Tibial nerve (tissue), 4 donors: ENCODE measurements at places on chromosomes 7 and 10.

DNA sequence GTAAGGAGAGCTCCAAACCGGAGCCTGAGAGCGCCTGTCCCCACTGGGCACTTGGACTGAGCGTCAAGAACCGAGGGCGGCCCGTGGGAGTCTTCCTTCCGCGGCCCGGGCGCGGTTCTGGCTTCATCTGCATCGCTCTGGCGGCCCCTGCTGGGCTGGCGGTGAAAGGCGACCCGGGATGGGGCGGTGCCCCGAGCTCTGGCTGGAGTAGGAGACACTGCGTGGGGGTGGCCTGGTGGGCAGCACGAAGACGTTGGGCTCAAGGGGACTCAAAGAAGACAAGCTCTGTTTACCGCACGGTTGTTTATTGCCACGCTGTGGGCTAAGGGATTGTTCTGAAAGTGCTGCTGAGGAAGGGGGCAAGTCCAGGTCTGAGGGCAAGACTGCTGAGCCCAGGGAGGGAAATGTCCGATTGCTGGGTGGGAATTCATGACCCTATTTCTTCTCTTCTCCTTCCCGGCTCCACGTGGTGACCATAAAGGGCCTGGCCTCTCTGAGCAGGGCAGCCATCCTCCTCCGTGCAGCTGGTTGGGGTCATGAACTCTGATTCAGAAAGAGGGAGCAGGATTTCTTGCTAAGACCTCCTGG lies 29.8 kb downstream of the PLAU start:
- H3K36me3 ChIP-seq = no peaks in the 10 kb centered on the region
- H3K4me1 ChIP-seq = peaks cover 5% of the 10 kb centered on the region
- peak; percentile 83 for DNase-seq
- peak overlapping the region; percentile 59 for H3K27ac ChIP-seq
- peak overlapping the region; percentile 9 for H3K4me3 ChIP-seq

DNA sequence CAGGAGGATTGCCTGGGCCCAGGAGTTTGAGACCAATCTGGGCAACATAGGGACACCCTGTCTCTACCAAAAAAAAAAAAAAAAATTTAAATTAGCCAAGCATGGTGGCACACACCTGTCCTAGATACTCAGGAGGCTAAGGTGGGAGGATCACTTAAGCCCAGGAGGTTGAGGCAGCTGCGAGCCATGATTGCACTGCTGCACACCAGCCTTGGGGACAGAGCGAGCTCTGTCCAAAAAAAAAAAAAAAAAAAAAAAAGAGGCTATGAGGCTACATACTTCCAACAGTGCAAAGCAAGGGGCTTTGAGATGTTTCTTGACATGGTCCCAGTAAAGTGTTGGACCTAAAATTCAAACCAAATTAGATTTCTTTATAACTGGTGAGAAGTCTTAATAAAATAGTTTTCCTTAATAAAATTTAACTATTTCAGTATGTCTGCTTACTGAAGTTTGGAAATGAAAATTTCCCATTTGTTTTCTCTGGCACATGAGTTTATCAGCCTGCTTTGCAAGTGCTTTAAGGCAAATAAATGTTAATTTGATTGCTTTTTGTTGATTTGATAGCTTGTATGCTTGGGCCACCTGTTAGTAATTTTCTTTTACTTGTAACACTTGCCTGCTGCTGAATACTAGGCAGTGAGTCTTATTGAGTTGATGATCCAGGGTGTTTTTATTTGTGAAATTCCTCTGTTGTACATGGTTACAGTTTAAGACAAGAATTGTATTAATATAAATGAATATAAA lies 16.1 kb downstream of the CALU start:
- H3K27me3 ChIP-seq = no peaks in the 10 kb centered on the region
- no peaks in the 10 kb centered on the region for H3K4me1 ChIP-seq
- H3K36me3 ChIP-seq = peaks cover 74% of the 10 kb centered on the region
- no peak for DNase-seq
- no peak overlapping the region for H3K4me3 ChIP-seq
- H3K27ac ChIP-seq = no peak overlapping the region

GRCh38 chr10:76430061-76430645 lies 998.7 kb downstream of the LRMDA start:
- H3K27me3 ChIP-seq = no peaks in the 10 kb centered on the region
- H3K4me1 ChIP-seq = peaks cover 4% of the 10 kb centered on the region
- DNase-seq = no peak
- peak overlapping the region; percentile 4 for H3K4me3 ChIP-seq
- peak overlapping the region; percentile 75 for H3K27ac ChIP-seq

GRCh38 chr7:51121036-51121790 lies 195.4 kb downstream of the COBL start:
- no peak overlapping the region for H3K27ac ChIP-seq
- DNase-seq = no peak
- H3K4me1 ChIP-seq = no peaks in the 10 kb centered on the region
- no peaks in the 10 kb centered on the region for H3K27me3 ChIP-seq

- no peaks in the 10 kb centered on the region for H3K4me1 ChIP-seq
- H3K36me3 ChIP-seq = no peaks in the 10 kb centered on the region
- no peak for DNase-seq
- no peak overlapping the region for H3K27ac ChIP-seq
- no peaks in the 10 kb centered on the region for H3K27me3 ChIP-seq
Measured at GRCh38 chr7:50795831-50796230, 13.1 kb upstream of the GRB10 start.

DNA sequence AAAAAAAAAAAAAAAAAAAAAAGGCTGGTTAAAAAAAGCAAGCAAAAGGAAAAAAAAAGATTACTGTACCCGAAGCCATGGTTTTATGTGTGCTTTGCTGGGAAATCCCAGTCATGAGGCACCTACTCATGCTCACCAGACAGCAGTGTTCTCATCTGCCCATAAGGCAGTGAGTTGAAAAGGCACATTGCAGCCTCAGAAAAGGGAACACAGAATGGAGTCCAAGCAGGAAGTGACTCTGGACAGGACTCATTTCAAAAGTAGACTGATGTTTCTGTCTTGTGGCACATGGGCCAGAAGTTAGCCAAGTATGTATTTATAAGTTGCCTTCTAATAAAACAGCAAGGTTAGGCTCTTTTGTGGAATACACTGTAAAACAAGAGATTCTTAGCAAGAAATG lies 40.2 kb downstream of the PDSS1 start:
- no peaks in the 10 kb centered on the region for H3K27me3 ChIP-seq
- H3K4me1 ChIP-seq = peaks cover 5% of the 10 kb centered on the region
- no peak for DNase-seq
- H3K4me3 ChIP-seq = no peak overlapping the region
- no peaks in the 10 kb centered on the region for H3K36me3 ChIP-seq

DNA sequence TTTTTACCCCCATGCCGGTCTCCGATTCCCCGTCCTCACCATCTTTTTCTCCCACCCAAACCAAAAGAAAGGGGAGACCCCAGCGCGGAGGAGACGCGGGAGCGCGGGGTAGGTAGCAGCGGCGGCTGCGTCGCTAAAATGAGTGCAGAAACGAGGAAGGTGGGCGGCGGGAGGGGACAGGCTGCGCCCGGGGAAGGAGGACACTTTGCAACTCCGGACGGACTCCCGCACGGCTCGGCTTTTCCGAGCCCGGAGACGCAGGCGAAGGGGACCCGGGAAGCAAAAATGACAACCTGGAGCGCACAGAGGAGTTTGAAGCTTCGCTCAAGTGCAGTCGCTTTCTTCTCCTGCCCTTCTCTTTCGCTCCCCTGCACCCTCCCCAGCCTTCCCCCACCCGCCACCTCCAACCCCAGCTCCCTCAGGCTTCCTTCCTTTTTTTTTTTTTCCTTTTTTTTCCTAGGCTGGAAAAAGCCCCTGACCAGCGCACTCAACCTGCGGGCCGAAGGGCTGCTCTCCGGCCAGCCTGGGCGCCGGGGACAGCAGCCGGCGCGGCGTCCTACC lies 453 bp downstream of the SFMBT2 start:
- peaks cover 52% of the 10 kb centered on the region for H3K4me1 ChIP-seq
- H3K4me3 ChIP-seq = peak overlapping the region; percentile 78
- H3K27ac ChIP-seq = peak overlapping the region; percentile 33

- H3K27ac ChIP-seq = no peak overlapping the region
- no peaks in the 10 kb centered on the region for H3K4me1 ChIP-seq
- no peaks in the 10 kb centered on the region for H3K27me3 ChIP-seq
- H3K4me3 ChIP-seq = no peak overlapping the region
- no peak for DNase-seq
Measured at GRCh38 chr10:125550362-125550761, 132.6 kb downstream of the TEX36 start.

GRCh38 chr10:84668186-84668763 lies 339.9 kb downstream of the CCSER2 start:
- DNase-seq = no peak
- no peaks in the 10 kb centered on the region for H3K27me3 ChIP-seq
- no peak overlapping the region for H3K27ac ChIP-seq
- no peak overlapping the region for H3K4me3 ChIP-seq

- H3K4me1 ChIP-seq = peaks cover 8% of the 10 kb centered on the region
- H3K27ac ChIP-seq = no peak overlapping the region
- H3K27me3 ChIP-seq = no peaks in the 10 kb centered on the region
- no peaks in the 10 kb centered on the region for H3K36me3 ChIP-seq
- DNase-seq = no peak
Measured at GRCh38 chr7:150421831-150422230, 28.6 kb upstream of the GIMAP8 start.

GRCh38 chr7:69992938-69993337 lies 394.7 kb downstream of the AUTS2 start:
- H3K27ac ChIP-seq = no peak overlapping the region
- H3K27me3 ChIP-seq = no peaks in the 10 kb centered on the region
- H3K36me3 ChIP-seq = no peaks in the 10 kb centered on the region
- peaks cover 32% of the 10 kb centered on the region for H3K4me1 ChIP-seq
- DNase-seq = no peak

DNA sequence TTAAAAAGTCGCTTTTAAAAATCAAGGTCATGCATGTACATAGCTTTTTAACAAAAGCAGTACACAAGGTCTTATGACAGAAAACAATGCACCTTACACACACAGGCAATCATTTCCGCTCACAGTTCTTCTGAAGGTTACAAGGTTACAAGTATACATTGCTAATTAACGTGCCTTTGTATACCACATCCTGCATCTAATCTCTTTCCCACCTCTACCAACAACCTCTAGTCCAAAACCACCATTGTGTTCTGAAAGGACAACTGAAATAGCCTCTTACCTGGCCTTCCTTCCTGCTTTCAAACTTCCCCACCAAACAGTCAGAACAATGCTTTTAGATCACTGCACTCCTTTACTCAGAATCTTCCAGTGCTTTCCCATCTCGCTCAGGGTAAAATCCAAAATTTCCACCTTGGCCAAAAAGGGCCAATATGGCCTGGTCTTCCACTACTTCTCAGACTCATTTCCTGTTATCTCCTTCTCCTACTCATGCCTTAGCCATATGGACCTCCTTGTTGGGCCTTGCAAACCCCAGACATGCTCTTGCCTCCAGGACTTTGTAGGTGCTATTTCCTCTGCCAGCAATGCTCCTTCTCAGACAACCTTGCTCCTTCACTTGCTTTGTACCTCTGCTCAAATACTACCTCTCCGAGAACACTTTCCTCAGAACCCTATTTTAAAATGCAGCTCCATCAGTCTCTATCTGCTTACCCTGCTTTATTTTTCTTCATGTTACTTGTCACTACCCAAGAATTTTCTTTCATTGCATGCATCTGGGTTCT lies 205.4 kb downstream of the DNAJC1 start:
- H3K36me3 ChIP-seq = peaks cover 42% of the 10 kb centered on the region
- H3K27me3 ChIP-seq = no peaks in the 10 kb centered on the region
- H3K4me1 ChIP-seq = no peaks in the 10 kb centered on the region
- H3K4me3 ChIP-seq = no peak overlapping the region

DNA sequence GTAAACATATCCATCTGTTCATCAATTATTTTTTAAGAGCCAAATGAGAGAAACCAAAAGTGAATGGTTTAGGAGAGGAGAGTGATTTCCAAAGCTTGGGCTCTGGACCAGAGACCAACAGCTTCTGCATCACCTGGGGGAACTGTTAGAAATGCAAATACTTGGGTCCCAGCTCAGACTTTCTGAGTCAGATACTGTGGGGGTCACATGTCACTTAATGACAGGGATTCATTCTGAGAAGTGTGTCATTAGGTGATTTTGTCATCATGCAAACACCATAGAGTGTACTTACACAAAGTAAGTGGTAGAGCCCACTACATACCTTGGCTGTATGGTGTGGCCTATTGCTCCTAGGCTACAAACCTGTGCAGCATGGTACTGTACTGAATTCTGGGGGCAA lies 128.5 kb upstream of the PRR15 start:
- no peak overlapping the region for H3K4me3 ChIP-seq
- no peak overlapping the region for H3K27ac ChIP-seq
- H3K27me3 ChIP-seq = no peaks in the 10 kb centered on the region
- H3K4me1 ChIP-seq = no peaks in the 10 kb centered on the region
- H3K36me3 ChIP-seq = no peaks in the 10 kb centered on the region
- DNase-seq = no peak

DNA sequence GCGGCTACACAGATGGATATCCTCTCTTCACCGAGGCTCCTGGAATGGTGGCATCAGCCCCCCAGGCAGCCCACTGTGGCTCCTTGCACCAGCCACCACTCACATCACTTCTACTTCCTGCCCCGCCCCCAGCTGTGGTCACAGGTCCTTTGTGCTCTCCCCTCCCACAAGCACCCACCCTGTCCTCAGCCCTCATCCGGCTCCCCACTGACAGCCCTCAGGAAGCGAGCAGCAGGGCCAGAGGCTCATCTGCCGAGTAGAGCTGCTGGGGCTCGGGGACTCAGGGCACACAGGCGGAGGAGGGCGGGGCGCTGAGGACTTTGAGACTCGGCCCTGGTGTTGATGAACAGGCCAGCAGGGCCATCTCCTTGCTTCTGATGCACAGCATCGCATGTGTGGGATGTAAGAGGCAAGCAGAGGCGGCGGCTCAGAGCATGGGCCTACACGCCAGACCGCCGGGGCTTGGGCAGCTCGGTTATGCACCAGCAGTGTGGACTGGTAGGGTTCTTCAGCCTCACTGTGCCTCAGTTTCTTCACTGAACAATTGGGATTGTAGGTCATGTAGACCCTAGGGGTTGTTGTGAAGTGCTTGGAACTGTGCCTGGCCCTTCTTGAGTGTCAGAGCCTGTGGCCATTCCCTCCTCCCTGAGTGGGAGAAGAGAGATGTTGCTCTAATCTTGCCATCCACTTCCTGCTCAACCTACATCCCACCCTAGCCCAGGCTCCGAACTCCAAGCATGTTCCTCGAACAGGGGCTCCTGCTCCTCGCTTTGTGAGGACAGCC lies at the start of gene PRF1:
PRF1 (minus strand) TSS at position 77 of the 784 bp plus-strand sequence. CDS start 1,839 bp downstream, outside the sequence.
- no peaks in the 10 kb centered on the region for H3K27me3 ChIP-seq
- H3K4me1 ChIP-seq = no peaks in the 10 kb centered on the region
- H3K27ac ChIP-seq = no peak within 1 kb of the TSS
- H3K36me3 ChIP-seq = no peaks in the 10 kb centered on the region
- DNase-seq = no peak
